ENCODE measurements at places on chromosomes 3 and 15. TPM values are rescaled to one million over a fixed set of nuclear protein-coding genes. Genes with fewer than 3 reads are reported as not detected.

GRCh38 chr15:26771168-26771567 lies 1.7 kb downstream of the GABRB3 start:
- DNase-seq = no peak

- DNase-seq = no peak
Observed at GRCh38 chr3:159216311-159216710, 414.5 kb downstream of the MFSD1 start.

The SLC2A2 gene
- not detected for total RNA-seq

GRCh38 chr3:39941931-39942330 lies 132.5 kb downstream of the MYRIP start:
- DNase-seq = no peak

The CFAP92 gene
- not detected for total RNA-seq

The TM2D3 gene
- total RNA-seq = 43.5 TPM

DNA sequence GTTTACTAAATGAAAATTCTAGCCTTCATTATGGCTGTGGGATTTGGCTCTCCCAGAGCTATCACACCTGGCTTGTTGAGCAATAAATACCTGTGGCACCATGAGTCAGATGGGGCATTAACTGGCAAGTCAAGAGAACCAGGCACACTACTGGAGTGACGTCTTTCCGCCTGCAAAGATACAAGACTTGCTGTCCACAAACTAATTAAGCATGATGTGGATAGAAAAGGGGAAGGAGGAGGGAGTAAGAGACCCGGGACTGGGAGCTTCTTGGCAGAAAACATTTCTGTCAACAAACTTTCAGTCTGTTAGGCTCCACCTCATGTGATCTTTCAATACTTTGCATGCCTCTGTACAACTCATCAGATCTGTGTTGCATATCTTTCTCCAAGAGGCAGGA lies 56.5 kb downstream of the CLDN1 start:
- no peak for DNase-seq

The LRRC31 gene
- not detected for total RNA-seq

The LRRN1 gene
- 0.46 TPM for total RNA-seq

The IP6K2 gene
- 61.2 TPM for total RNA-seq

The TICRR gene
- total RNA-seq = 29.8 TPM

GRCh38 chr15:44035781-44036699 lies 159.0 kb downstream of the FRMD5 start:
- no peak for DNase-seq

DNA sequence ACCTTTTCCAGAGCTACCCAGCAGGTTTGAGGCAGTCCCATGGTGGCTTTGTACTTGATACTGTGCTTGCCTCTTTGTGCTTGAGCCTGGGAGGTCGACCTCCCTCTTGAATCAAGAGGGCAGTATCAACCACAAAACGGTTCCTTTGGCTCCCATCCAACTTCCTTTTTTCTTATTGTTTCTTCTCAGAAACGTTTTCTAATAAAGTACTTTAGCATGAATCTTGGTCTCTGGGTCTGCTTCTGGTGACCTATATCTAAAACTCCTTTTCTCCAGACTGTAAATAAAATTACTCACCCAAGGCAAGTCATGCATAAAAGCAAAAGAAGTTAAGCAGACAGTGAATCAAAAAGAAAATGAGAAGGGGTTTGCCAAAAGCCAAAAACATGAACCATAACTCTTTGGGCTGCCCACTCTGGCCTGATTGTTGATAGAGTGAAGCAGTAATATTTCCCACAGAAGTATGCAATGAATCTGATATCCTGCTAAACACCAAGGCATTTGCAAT lies 112.2 kb upstream of the SLC4A7 start:
- no peak for DNase-seq

DNA sequence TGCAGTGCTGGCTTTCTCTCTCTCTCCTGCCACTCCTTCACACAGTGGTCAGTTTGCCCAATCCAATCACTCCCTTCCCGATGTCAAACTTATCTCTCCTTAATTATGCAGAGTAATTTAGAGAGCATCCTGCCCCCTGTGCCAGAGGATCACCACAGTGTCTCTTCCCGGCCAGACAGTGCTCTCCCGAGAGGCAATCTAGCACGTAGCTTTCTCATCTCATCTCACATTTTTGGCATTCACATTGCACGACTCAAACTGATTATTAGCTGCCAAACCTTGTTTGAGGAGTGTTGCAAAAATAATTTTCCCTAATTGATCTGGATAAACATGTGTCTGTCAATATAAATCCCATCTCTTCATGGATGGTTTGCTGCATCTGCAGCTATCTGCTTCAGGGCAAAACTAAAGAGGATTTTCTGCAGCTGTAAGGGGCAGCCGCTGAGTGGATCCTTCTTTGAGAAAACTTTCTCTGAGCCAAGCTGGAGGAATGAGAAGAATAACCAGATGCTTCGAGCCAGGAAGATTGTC lies 37.8 kb downstream of the SSUH2 start:
- DNase-seq = no peak

The PSTPIP1 gene
- total RNA-seq = 135 TPM

- DNase-seq = no peak
Observed at GRCh38 chr15:93482731-93483130, 393.7 kb upstream of the RGMA start.

- no peak for DNase-seq
Observed at GRCh38 chr3:73848173-73848906, 223.6 kb upstream of the PDZRN3 start.
